ENCODE measurements at places on chromosomes 2 and 18.

GRCh38 chr2:212770240-212770639 is 231.6 kb upstream of the ERBB4 start:
- DNase-seq = no peak

DNA sequence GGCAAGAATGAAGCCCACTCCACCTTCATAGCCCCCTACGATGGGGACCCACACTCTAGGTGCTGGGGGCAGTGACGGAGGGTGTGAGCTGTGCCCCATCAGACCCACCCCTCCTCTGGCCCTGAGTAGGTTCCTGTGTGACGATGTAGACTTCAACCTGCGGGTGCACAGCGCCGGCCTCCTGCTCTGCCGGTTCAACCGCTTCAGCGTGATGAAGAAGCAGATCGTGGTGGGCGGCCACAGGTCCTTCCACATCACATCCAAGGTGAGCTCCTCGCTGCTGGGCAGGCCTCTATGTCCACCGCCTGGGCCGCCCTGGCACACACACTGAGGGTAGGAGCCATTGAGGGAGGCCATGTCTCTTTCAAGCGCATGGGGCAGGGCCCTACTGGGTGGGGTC is 34.9 kb downstream of the NTSR2 start:
- DNase-seq = no peak

- no peak for DNase-seq
These were observed 227.5 kb downstream of the LDLRAD4 start for GRCh38 chr18:13446024-13446423.

- no peak for DNase-seq
These were observed 111.9 kb upstream of the COL5A2 start for GRCh38 chr2:189291460-189291859.

DNA sequence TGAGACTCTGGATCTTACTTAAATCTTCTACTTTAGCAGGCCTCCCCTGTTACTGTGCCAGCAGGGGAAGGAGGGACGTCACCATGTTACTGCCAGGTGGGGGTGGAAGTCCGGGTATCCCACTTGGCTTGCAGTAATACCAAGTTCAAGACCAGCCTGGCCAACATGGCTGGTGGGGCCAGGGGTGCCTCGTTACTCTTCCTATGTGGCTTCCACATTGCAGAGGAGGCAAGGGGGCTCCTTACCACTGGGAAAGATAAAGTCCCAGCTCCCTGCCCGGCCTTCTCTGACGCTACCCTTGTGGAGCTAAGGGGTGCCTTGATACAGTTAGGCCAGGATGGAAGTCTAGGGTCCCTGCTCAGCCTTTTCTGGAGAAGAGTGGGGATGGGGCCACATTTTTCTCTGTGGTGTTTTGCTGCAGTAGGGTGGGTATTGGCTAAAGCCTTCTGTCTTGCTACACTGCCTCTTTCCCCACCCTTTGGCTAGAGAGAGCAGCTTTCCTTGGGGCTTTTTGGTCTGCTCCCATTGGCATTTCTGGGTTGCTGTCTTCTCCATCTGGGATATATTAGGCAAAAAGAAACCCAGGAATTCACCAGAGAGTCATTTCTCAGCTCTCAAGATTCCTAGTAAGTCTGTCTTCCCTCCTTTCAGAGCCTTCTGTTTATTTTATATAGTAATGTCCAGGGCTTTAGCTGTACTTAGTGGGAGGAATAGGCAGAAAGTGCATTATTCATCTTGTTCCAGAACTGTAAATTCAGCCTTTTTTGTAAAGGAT is 21.9 kb downstream of the ELMOD3 start:
- DNase-seq = peak; percentile 38

GRCh38 chr2:148122788-148123187 is 101.9 kb downstream of the MBD5 start:
- DNase-seq = peak; percentile 42

GRCh38 chr18:51278045-51278649 is 80.7 kb upstream of the MEX3C start:
- peak; percentile 10 for DNase-seq

GRCh38 chr2:48779019-48779716 is 23.6 kb upstream of the LHCGR start:
- DNase-seq = no peak

GRCh38 chr2:138502255-138503086 is 901 bp downstream of the SPOPL start:
- DNase-seq = no peak

- no peak for DNase-seq
These were observed 125.1 kb upstream of the MGAT5 start for GRCh38 chr2:134128746-134129145.

DNA sequence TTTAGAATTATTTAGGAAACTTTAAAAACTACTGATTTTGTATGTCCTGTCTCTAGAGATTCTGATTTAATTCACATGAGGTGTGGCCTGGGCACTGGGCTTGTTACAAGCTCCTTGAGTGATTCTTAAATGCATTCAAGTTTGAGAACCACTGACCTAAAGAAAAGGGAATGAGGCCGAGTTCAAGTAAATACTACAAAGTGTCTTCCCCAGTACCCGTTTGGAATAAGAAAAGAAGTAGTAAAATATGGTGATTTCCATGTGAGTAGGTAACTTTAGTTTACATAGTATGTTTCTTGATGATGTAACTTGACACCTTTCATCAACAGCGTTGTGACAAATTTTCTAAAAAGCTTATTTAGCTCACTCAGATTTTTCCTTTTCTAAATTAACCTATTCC is 1022.9 kb upstream of the NRXN1 start:
- no peak for DNase-seq

DNA sequence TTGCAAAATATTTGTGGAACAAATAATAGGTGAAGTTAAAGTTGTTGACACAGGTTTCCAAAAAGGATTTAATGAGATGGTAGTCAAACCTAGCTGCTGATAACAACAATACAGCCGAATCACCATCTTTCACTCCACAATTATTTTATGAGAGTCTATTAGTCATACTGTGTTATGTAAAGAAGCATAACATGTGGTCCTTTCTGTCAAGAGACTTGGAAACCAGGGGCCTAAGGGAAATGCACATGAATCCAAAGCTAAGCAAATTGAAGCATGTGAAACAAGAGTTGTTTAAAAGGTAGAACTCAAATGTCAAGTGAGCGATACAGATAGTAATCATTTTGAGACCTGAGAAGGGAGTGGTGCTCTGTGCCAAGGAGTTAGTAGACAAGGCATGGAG is 16.0 kb downstream of the CD28 start:
- DNase-seq = peak; percentile 27

- DNase-seq = no peak
These were observed 47.5 kb downstream of the RHBDD1 start for GRCh38 chr2:226883296-226883795.

DNA sequence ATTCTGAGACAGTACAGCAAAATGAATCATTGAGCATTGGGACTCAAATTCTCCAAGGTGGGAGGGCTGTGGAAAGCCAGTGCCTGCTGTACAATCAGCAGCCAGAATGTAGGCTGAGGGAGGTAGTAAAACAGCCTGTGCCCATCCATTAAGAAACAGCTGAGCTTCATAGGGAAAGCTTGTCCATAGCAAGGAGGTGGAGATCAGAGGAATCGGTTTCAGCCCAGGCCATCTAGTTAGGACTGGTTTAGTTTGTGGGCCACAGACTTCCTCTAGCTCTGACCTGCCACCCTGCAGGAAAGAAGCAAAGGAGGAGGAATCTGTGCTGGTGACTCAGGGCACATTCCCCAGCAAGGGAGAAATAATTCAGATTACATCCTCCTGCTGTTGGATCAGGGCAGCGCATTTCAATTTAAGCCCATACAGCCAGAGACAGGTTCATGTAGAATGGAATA is 333.4 kb downstream of the SETBP1 start:
- peak; percentile 78 for DNase-seq

- no peak for DNase-seq
These were observed 8.1 kb upstream of the GAREM1 start for GRCh38 chr18:32478807-32479206.

- DNase-seq = no peak
These were observed 35.8 kb downstream of the MSH6 start for GRCh38 chr2:47818777-47819176.

- peak; percentile 15 for DNase-seq
These were observed 236.0 kb downstream of the BCL2 start for GRCh38 chr18:63083555-63083954.

GRCh38 chr2:120174963-120175581 is 48.1 kb downstream of the TMEM185B start:
- peak; percentile 87 for DNase-seq

GRCh38 chr18:49344096-49344495 is 116.3 kb downstream of the DYM start:
- no peak for DNase-seq

- DNase-seq = no peak
These were observed 252.8 kb upstream of the APCDD1 start for GRCh38 chr18:10201659-10202058.

- no peak for DNase-seq
These were observed 49.7 kb downstream of the STK25 start for GRCh38 chr2:241458687-241459086.

DNA sequence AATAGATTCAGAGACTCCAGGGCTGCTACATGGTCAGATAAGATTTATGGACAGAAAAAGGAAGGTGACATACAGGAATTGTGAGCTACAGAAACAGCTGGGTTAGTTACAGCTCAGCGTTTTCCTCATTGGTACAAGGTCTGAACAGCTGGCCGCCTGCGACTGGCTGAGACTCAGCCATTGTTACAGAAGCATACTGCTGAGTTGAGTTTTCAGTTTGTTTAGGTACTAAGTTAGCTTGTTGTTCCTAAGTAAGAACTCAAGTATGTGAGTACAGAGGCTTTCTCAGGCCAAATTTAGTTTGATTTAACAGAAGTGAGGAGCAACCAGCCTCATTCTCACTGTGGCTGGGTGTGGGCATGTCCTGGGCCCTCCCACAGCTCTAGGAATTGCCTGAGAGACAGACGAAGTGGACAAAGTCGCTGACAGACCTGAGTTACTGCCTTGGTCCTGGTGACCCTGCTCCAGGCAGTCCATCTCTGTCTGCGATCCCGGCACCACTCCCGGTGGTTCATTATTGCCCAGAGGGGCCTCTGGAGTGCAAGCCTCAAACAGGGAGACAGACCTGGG is 27.8 kb upstream of the RHOB start:
- DNase-seq = peak; percentile 56

- DNase-seq = no peak
These were observed 649.4 kb downstream of the TDRD15 start for GRCh38 chr2:21773168-21773567.

DNA sequence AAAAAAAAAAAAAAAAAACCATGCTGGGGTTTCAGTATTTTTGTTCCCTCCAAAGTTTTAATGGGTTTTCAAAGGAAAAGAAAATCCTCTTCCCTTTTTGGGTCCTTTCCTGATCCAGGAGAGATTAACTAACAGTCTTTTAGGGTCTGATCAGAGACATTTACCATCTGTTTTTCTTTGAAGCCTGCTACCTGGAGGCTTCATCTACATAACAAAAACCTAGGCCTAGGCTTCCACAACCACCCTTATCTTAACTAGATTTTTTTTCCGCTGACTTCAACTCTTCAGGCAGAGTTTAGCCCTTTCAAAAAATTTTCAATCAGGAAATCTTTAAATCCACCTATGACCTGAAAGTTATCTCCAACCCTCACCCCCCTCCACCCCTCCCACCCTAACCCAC is 154.7 kb downstream of the MBD2 start:
- DNase-seq = no peak

GRCh38 chr18:39039813-39040212 is 1474.2 kb upstream of the CELF4 start:
- DNase-seq = no peak

DNA sequence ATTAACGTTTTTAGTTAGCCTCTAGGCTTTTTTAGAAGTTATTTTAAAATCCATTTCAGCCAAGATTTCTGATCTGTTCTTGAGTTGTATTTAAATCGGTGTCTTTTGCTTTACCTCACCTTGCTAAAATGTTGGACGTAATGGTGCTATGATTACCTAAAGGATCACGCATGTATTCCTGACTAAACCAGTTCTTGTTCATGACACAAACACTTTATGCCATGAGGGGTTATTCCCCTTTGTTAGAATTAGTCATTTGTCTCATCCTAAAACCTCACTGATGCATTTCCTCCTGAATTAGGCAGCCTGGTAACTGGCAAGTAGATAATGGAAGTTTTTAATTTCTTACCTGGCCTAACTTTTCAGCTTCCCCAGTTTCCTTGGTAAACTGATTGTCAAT is 185.4 kb upstream of the TANK start:
- no peak for DNase-seq

GRCh38 chr2:66435549-66435875 is 587 bp downstream of the MEIS1 start:
- DNase-seq = no peak

DNA sequence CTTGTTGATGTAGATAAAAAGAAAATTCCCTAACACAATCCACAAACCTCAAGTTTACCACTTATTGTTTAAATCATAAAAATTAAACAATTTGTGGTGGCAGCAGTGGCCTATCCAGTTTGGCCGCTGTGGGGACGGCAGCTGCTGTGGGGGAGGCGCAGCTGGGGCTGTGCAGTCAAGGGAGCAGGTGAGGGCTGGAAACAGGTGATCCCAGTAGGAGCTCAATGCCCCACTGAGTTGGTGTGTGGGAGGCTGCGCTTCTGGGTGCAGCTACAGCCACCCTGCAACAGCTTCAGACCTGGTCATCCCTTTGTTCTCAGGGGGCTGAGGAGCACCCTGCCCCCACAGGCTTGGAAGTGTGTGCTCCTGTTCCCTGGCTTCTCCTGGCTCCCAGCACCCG is 266.0 kb upstream of the FSIP2 start:
- no peak for DNase-seq

DNA sequence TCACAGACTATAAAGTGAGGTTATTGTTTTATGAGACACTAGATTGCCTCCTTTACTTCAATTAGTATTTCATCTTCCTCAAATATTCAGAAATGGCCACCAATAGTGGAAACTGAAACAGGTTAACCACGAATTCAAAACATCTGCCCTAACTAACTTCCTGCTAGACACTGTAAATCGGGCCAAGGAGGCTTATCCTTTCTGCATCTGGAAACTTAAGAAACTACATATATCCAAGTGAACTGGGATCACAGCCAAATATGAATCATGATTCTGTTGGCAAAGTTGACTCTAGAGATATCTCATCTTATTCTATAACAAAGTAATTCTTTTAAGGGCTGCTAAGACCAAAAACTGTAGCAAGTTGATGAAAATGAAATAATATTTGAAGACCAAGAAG is 136.6 kb upstream of the ZC3H15 start:
- DNase-seq = peak; percentile 96

DNA sequence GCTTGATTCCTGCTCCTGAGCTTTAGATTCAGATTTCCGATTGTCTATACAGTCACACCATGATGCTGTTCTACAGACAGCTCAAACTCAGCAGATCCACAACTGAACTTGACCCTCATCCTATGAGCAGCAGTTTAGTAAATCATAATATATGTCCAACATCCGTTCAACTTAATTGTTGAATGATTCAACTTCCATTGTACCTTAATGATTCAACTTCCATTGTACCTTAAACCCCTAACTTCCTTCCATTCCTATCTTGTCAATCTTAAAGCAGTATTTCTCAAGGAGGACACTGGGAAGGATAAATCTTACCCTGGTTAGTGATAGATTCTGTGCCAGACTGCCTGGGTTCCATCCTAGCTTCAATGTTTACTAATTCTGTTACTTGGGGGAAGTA is 60.1 kb downstream of the PIGN start:
- no peak for DNase-seq

GRCh38 chr2:108288534-108289106 is at the start of gene SULT1C2:
TSS of gene SULT1C2 (plus strand) at chr2:108288895. CDS start at chr2:108293668, 4,773 bp downstream.
- no peak for DNase-seq

- no peak for DNase-seq
These were observed 293.6 kb downstream of the FSIP2 start for GRCh38 chr2:186032102-186032738.
